GM23338 (cell line): ENCODE measurements at places on chromosomes 3 and 15. TPM values are rescaled to one million over a fixed set of nuclear protein-coding genes. Genes with fewer than 3 reads are reported as not detected.

Gene TLR9
- not detected in 2 replicates for polyA plus RNA-seq

Gene MESP1
- 0.91 TPM in 1 of 2 replicates, not detected in the other for polyA plus RNA-seq

Gene PIK3CA
- 5.0 and 5.1 TPM in 2 replicates for polyA plus RNA-seq

Gene FSIP1
- 0.68 and 0.92 TPM in 2 replicates for polyA plus RNA-seq

Gene TP63
- polyA plus RNA-seq: 0.30 TPM in 1 of 2 replicates, not detected in the other

Gene GPX1
- polyA plus RNA-seq: 394 and 404 TPM in 2 replicates

Gene GPR160
- polyA plus RNA-seq: 37.2 and 39.4 TPM in 2 replicates

Gene SLC24A5
- polyA plus RNA-seq: 0.23 and 0.39 TPM in 2 replicates

Gene TGFBR2
- polyA plus RNA-seq: 3.7 and 4.7 TPM in 2 replicates

Gene SLC22A14
- not detected in 2 replicates for polyA plus RNA-seq

Gene ITIH1
- polyA plus RNA-seq: not detected in 2 replicates

Gene PLA1A
- polyA plus RNA-seq: not detected in 2 replicates

Gene FAM107A
- 0.61 and 1.1 TPM in 2 replicates for polyA plus RNA-seq

Gene GABRA5
- polyA plus RNA-seq: 6.7 and 11.5 TPM in 2 replicates

Gene APH1B
- 14.3 and 16.3 TPM in 2 replicates for polyA plus RNA-seq

Gene ADGRG7
- polyA plus RNA-seq: not detected in 2 replicates

Gene NEK11
- 1.1 TPM in 2 replicates for polyA plus RNA-seq

Gene GXYLT2
- polyA plus RNA-seq: 2.0 and 3.0 TPM in 2 replicates

Gene PRTG
- 0.63 and 0.70 TPM in 2 replicates for polyA plus RNA-seq

Gene RTP1
- polyA plus RNA-seq: 5.4 and 6.3 TPM in 2 replicates

Gene TGM4
- polyA plus RNA-seq: not detected in 2 replicates

Gene ANKDD1A
- polyA plus RNA-seq: 5.8 and 6.7 TPM in 2 replicates

Gene SERINC4
- polyA plus RNA-seq: not detected in 2 replicates

Gene RHO
- not detected in 2 replicates for polyA plus RNA-seq

Gene HES1
- 59.3 and 60.8 TPM in 2 replicates for polyA plus RNA-seq

Gene INSYN1
- polyA plus RNA-seq: 0.10 and 0.18 TPM in 2 replicates

Gene GPR27
- 7.8 and 9.5 TPM in 2 replicates for polyA plus RNA-seq

Gene MGLL
- 0.71 and 1.3 TPM in 2 replicates for polyA plus RNA-seq

Gene SLC22A13
- 0.13 and 0.26 TPM in 2 replicates for polyA plus RNA-seq

Gene GRK7
- not detected in 2 replicates for polyA plus RNA-seq

Gene TMOD2
- polyA plus RNA-seq: 2.8 and 3.0 TPM in 2 replicates

Gene PLSCR2
- polyA plus RNA-seq: 0.55 TPM in 1 of 2 replicates, not detected in the other

Gene ALDH1A2
- polyA plus RNA-seq: not detected in 2 replicates

Gene RNU6-1
- polyA plus RNA-seq: not detected in 2 replicates

Gene PTX3
- polyA plus RNA-seq: 1.2 TPM in 2 replicates

Gene TM4SF4
- polyA plus RNA-seq: not detected in 2 replicates

Gene TTC23
- 6.3 and 6.6 TPM in 2 replicates for polyA plus RNA-seq

Gene BDH1
- 17.1 and 19.3 TPM in 2 replicates for polyA plus RNA-seq

Gene CDC25A
- 15.2 and 17.7 TPM in 2 replicates for polyA plus RNA-seq

Gene GOLGA8T
- not detected in 2 replicates for polyA plus RNA-seq

Gene GAP43
- polyA plus RNA-seq: 46.9 and 48.1 TPM in 2 replicates

Gene SNTN
- polyA plus RNA-seq: 0.70 TPM in 1 of 2 replicates, not detected in the other

Gene DVL3
- polyA plus RNA-seq: 25.6 and 33.5 TPM in 2 replicates

Gene NR1I2
- 0.89 and 1.4 TPM in 2 replicates for polyA plus RNA-seq

Gene USP13
- polyA plus RNA-seq: 8.9 and 9.6 TPM in 2 replicates

Gene XCR1
- not detected in 2 replicates for polyA plus RNA-seq

Gene NME9
- polyA plus RNA-seq: 1.4 and 2.0 TPM in 2 replicates

Gene CX3CR1
- polyA plus RNA-seq: 0.42 TPM in 1 of 2 replicates, not detected in the other

Gene GLDN
- polyA plus RNA-seq: 0.19 and 0.32 TPM in 2 replicates

Gene ACP3
- polyA plus RNA-seq: 0.68 and 1.1 TPM in 2 replicates

Gene ACTC1
- polyA plus RNA-seq: 35.9 and 38.3 TPM in 2 replicates

Gene KCNAB1
- 1.3 and 2.6 TPM in 2 replicates for polyA plus RNA-seq
